ENCODE measurements at places on chromosomes 13 and 19. TPM values are rescaled to one million over a fixed set of nuclear protein-coding genes. Genes with fewer than 3 reads are reported as not detected.
A peak's percentile ranks its signal among the peaks of the same experiment; 100 is the strongest.

DNA sequence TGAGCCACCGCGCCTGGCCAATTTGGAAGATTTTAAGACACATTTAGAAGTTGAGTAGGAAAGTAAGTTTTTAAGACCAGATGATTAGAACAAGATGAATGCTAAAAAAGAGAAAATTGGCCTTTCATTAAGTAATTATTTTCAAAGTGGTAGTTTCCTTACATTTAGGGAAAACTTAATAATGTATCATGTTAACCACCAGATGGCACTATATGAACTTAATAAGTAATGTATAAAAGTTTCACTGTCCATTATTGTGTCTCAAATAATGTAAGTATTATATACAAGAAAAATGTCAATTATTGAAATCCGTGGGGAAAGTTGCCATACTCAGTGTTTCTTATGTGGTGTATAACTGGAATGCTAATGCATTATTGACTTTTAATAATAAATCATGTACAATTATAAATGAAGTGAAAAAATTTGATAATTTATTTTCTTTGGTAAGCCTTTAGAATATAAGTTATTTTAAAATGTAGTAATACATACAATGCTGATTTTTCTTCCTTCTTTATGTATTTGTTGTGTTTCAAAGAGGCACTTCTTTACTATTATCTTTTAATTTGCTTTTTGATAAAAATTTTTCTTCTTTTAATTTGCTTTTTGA, 29.2 kb downstream of the COG6 start:
- H3K4me3 ChIP-seq: no peak overlapping the region
- H3K36me3 ChIP-seq: peaks cover 46% of the 10 kb centered on the region
- no peak for DNase-seq
- H3K27ac ChIP-seq: no peak overlapping the region

DNA sequence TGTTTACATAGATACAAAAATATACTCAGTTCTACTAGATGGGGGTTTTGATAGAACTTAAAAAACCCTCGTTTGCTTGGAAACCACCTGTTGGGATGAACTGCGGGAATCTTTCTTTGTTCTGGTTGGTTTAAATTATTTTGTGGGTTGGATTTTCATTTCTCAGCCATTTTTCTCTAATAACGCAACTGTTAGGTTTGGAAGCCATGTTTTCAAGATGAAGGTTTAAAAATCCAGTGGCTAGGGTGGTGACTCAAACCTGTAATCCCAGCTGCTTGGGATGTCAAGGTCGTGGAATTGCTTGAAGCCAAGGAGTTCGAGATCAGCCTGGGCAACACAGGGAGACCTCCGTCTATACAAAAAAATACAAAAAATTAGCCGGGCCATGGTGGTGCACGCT, 1.6 kb downstream of the URI1 start:
- H3K36me3 ChIP-seq: no peaks in the 10 kb centered on the region
- H3K4me3 ChIP-seq: peak overlapping the region; percentile 92
- H3K4me1 ChIP-seq: peaks cover 62% of the 10 kb centered on the region
- H3K27me3 ChIP-seq: no peaks in the 10 kb centered on the region

GRCh38 chr19:29735829-29736228, 20.8 kb upstream of the C19orf12 start:
- no peak overlapping the region for H3K4me3 ChIP-seq
- H3K27me3 ChIP-seq: peaks cover 32% of the 10 kb centered on the region
- H3K4me1 ChIP-seq: no peaks in the 10 kb centered on the region
- H3K27ac ChIP-seq: no peak overlapping the region
- no peak for DNase-seq

DNA sequence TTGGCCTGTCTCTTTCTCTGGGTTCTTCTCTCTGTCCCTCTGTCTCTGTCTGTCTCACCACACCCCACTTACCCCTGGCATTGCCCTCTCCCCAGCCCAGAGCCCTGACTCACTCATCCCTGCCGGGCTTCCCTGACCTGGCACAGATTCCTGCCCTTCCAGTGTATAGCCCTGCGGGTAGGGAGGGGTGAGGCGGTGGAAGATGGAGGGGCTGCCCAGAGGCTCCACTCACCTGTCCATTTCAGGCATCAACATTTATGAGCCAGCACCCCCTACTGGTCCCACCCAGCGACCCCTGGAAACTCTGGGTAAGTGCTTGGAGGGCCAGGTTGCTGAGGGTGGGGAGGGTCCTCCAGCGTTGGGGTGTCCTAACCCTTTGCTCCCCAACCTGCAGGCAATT, 1.0 kb downstream of the NCCRP1 start:
- no peaks in the 10 kb centered on the region for H3K36me3 ChIP-seq
- no peak for DNase-seq
- H3K4me3 ChIP-seq: peak overlapping the region; percentile 33
- H3K4me1 ChIP-seq: peaks cover 28% of the 10 kb centered on the region

DNA sequence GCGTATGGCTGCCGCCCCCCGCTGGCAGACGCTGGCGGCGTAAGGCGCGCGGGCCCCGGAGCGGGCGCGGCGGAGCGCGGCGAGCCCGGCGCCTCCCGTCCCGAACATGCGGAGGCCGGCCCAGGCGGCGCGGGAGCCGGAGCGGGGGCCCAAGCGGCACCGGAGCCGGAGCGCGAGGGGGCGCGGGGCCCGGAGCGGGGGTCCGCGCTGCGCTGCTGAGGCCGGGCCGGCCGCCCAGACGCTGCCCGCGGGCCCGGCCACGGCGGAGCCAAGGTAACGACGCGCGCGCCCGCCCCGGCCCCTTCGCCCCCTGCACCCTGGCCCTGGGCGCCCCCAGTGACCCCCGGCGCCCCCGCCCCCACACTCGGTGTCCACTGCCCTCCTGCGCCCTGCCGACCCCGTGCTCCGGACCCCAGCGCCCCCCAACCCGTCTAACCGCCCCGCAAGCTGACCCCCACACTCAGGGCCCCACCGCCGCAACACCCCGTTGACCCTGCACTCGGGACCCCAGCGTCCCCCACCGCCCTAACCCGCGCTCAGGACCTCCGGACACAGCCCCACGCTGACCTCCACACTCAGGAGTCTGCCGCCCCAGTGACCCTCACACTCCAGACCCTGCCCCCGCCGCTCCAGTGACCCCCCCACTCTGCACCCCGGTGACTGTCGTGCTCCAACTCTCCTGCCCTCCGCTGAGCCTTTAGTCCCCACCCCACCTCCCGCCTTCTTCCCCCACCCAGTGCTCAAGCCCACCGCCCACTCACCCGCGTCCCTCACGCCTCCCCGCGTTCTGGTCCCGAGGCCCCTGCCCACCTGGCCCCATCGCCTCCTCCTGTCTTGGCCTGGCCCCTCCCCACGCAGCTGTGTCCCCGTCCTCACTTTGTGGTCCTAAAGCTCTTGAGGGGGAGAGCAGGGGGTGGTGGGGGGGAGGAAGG, at the start of gene CSNK1G2:
TSS of gene CSNK1G2 (plus strand) at position 27 of the 932 bp plus-strand sequence. CDS start 28,601 bp downstream, outside the sequence.
- H3K4me1 ChIP-seq: peaks cover 48% of the 10 kb centered on the region
- H3K4me3 ChIP-seq: peak within 1 kb of the TSS; percentile 79
- H3K27ac ChIP-seq: peak within 1 kb of the TSS; percentile 98
- DNase-seq: no peak

DNA sequence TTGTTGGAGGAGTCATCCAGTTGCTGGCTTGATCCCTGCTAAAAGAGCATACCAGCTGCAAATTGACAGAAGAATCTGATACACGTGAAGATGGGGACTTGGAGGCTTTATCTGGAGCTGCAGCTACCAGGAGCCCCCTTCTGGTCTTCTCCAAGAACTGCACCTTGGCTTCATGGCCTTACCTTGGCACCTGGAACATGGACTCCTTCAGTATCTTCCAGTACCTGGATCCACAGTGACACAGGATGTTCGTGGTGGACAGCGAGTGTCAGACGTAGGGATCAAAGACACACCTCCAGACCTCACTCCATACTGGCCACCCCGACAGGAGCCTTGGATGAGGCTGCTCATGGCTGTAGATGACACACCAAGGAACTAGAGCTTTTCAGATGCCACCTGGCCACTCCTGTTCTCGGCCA, 9.9 kb upstream of the ACSBG2 start:
- H3K27ac ChIP-seq: no peak overlapping the region
- H3K36me3 ChIP-seq: no peaks in the 10 kb centered on the region
- H3K4me3 ChIP-seq: no peak overlapping the region
- no peak for DNase-seq
- no peaks in the 10 kb centered on the region for H3K4me1 ChIP-seq
- no peaks in the 10 kb centered on the region for H3K27me3 ChIP-seq

DNA sequence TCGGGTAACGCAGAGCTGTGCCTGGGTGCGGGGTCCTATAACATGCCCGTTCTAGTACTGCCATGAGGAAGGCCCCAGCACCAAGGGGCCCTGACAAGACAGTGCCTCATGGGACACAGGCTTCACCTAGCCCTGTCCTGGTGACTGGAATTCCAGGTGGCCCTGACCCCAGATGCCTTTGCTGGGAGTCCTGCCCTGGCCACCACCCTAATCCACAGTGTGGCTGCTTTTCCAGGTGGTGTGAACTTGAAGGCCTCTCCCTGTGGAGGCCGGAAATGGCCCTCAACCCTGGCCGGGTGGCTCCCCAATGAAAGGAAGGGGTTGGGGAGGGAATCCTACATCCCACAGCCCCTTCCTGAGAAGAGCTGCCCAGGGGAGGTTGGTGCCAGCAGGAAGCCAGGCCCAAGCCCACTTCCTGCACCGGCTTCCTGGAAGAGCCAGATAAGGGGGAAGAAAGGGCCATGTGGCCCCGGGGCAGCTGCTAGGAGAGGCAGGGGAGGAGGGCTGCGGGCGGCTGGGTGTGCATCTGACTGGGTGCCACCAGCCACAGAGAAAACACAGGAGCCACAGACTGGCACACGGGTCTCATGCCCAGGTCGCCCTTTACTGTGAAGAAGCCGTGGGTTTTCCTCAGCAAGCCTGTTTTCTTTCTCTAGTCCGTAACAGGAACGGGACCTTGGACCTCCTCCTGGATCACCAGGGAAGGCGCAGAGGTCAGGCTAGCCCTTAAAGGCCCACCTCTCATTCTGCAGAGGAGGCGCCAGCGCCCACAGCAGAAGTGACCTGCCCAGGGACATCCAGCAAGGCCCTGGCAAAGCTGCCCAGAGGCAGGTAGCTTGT, 4.7 kb downstream of the LSM4 start:
- no peaks in the 10 kb centered on the region for H3K27me3 ChIP-seq
- H3K27ac ChIP-seq: peak overlapping the region; percentile 74
- DNase-seq: no peak
- peaks cover 5% of the 10 kb centered on the region for H3K36me3 ChIP-seq

DNA sequence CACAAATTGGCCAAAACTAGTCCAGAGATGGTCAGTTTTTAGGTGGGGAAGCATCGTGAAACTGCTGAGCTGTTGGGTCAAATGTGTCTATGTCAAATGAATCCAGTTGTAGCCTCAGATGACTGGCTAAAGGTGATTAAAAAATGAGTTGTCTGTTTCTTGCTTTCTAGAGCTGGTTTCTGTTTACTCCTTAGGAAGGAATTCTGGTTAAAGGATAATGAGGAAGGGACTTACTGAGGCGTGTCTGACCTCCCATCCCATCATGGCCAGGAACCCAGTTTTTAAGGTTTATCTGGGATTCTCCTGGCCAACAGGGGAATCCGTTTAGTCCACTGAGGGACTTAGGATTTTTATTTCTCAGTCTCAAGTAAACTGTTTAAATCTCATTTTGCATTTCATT, 256.5 kb downstream of the UQCRFS1 start:
- H3K27me3 ChIP-seq: no peaks in the 10 kb centered on the region
- no peak overlapping the region for H3K27ac ChIP-seq
- H3K36me3 ChIP-seq: no peaks in the 10 kb centered on the region
- DNase-seq: no peak
- H3K4me3 ChIP-seq: no peak overlapping the region

DNA sequence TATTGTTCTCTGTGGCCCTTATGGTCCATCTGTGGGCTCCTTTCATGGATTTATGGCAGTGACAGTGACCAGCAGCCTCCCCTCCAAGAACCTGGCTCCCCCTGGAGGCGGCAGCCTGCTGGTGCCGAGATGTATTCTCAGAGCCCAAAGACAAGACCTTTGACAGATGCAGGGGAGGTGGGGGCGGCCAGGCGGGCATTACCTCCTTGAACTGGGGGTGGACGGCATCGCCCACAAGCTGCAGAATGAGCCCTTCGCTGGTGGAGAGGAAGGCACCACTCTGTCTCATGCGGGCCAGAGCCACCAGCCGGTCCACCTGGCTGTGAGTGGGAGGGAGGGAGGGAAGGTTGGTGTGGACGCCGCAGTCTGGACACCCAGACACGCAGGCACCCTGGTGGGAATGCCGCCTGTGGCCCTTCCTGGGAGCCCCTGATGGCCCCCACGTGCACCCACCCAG, 6.6 kb downstream of the ISOC2 start:
- no peak overlapping the region for H3K27ac ChIP-seq
- peaks cover 20% of the 10 kb centered on the region for H3K36me3 ChIP-seq
- H3K27me3 ChIP-seq: peaks cover 28% of the 10 kb centered on the region
- DNase-seq: no peak
- H3K4me3 ChIP-seq: no peak overlapping the region

DNA sequence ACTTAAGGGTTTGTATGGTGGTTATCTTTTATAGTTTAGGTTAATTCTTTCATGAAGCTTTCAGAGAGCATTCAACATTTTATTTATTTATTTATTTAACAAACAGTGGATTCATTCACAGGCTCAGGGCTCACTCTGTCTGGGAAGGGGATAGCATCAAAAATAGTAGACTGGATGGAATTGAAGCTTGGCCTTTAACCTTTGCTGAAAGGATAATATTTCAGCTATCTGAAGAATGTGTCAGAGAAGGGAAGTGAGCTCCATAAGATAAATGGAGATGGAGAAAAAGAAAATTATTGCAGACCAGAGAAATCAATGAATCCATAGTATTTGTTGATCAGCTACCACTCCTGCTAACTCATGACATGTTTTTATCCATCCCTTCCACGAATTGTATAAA, 305.6 kb downstream of the COG6 start:
- H3K27ac ChIP-seq: no peak overlapping the region
- DNase-seq: no peak
- H3K4me3 ChIP-seq: no peak overlapping the region
- H3K36me3 ChIP-seq: no peaks in the 10 kb centered on the region
- H3K27me3 ChIP-seq: no peaks in the 10 kb centered on the region

DNA sequence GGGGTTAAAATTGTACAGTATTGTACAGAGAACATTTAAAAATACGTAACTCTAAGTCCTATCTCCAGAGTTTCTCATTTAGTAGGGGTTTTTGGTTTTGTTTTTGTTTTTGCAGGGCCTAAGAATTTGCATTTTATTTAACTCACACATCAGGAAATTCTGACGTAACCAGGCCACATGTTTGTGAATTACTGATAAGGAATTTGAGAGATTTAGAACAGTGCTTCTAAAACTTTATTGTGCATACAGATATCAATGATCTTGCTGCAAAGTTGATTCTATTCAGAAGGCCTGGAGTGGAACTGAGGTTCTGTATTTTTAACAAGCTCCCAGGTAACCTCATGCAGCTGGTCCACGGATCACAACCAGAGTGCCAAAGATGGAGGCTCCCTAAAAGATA, 49.3 kb downstream of the LIG4 start:
- H3K27ac ChIP-seq: no peak overlapping the region
- no peaks in the 10 kb centered on the region for H3K27me3 ChIP-seq
- DNase-seq: no peak
- H3K36me3 ChIP-seq: no peaks in the 10 kb centered on the region
- no peaks in the 10 kb centered on the region for H3K4me1 ChIP-seq
- no peak overlapping the region for H3K4me3 ChIP-seq

ADGRE1 gene
- total RNA-seq: not detected

CTXN1 gene
- 2.3 TPM for total RNA-seq

OR10H1 gene
- total RNA-seq: not detected

TRPM4 gene
- total RNA-seq: 73.9 TPM

AMER2 gene
- total RNA-seq: 0.13 TPM

ATP7B gene
- 8.3 TPM for total RNA-seq

TPRX2 gene
- total RNA-seq: not detected

GPR12 gene
- total RNA-seq: 3.9 TPM

ZNF793 gene
- 9.2 TPM for total RNA-seq

CHST8 gene
- not detected for total RNA-seq

GPR18 gene
- not detected for total RNA-seq
